Effector memory CD8-positive, alpha-beta T cell (primary cell): ENCODE measurements at places on chromosomes 2 and 18.

GRCh38 chr2:198296665-198297308 is 492.4 kb downstream of the PLCL1 start:
- DNase-seq, result peak; percentile 36

GRCh38 chr18:73688161-73688560 is 459.5 kb downstream of the FBXO15 start:
- no peak for DNase-seq

GRCh38 chr2:68767031-68767961 is 32.7 kb downstream of the ARHGAP25 start:
- peak; percentile 36 for DNase-seq

GRCh38 chr2:113227698-113228097 is 51.0 kb downstream of the PAX8 start:
- no peak for DNase-seq

DNA sequence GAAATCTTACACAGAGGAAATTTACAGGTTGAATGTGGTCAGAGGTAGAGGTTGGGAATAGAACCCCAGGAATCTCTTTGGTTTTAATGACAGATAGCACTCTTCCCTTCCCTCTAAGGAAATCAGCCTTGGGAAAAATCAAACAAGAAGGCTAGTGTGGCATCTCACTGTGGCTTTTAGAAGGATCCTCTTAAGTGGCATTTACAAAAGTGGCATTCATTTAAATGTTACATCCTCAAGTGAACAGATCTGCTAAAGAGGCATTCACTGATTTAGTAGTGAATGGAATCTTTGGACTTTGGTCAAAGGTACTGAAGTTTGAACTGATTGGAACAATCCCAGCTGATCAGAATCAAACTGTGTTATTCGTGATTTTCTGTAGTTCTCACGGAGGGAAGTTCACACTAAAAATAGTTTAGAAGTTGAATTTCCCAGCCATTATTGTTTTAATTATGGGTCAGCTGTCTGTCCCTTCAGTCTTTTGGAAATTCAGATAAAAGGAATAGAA is 136.5 kb upstream of the FN1 start:
- DNase-seq, result no peak

DNA sequence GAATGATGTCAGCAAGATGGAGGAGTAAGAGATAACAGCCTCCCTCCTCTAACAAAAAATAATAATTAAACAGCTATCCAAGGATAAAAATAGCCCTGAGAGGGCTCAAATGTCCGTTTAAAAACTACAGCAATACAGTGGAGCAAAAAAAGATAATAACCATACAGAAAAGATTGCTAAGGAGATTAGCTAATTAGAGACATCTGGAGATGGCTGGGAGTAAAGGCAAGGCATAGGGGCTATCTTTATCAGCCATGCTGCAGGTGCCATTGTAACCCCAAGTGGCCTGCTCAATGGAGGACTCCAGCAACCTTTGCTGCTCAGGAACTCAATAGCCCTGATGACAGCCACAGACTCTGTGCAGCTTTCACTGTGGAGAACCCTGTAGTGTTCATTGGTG is 42.7 kb downstream of the MDH1 start:
- no peak for DNase-seq

DNA sequence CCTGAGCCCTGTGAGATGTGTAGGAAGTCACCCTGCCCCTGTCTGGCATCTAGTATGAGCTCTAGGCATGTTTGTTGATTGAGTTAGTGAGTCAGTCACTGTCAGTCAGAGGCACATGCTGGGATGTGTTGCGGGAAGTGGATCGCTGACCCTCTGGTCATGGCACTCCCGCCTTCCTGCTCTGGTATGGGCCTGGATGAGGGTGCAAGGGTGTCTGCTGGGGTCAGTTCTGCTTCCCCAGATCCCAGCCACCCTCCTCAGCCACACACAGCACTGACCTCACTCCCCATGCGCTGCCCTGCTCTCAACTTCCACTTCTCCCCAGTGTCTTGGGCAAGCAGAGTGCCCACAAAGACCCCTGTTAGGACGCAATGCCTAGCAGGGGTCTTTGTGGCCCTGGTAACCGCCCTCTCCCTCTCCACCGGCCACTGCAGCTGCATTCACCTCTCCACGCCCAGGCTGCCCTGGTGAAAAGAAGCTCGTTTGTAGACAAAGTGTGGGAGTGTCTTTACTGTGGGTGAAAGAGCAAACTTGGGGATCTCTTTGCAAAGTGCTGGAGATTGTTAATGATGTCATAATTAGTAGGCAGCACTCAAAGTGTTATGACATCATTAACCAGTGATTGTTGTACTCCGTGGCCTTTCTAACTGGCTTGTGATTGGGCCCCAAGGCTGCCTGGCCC is 252.1 kb downstream of the LDLRAD4 start:
- DNase-seq, result no peak

DNA sequence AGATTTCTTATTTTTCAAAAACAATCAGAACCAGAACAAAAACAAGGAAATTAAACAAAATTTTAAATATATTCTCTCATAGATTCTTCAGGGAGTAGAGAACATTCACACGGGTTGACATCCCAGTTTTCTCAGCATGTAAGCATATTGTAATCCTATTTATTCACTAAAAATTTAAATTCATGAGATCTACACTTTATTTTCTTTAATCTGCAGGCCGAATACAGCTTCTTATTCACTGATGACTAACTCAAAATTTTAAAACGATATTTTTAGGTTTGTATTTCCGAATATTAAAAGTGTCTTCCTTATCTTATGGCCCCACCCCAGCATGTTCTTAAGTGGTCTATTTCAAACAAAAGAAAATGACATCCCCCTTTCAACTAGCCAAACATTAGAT is 262.4 kb downstream of the MEIS1 start:
- DNase-seq, result no peak

- no peak for DNase-seq
Observed at GRCh38 chr2:170885130-170885791, 43.8 kb upstream of the GORASP2 start.

GRCh38 chr2:59034837-59035236 is 793.7 kb upstream of the FANCL start:
- DNase-seq, result no peak

GRCh38 chr2:159176555-159176954 is 109.9 kb downstream of the WDSUB1 start:
- DNase-seq, result no peak

GRCh38 chr2:112054847-112055729 is at the start of gene TMEM87B:
Gene TMEM87B (plus strand): TSS chr2:112055269. CDS start chr2:112055592, 323 bp downstream.
- DNase-seq, result peak; percentile 96

DNA sequence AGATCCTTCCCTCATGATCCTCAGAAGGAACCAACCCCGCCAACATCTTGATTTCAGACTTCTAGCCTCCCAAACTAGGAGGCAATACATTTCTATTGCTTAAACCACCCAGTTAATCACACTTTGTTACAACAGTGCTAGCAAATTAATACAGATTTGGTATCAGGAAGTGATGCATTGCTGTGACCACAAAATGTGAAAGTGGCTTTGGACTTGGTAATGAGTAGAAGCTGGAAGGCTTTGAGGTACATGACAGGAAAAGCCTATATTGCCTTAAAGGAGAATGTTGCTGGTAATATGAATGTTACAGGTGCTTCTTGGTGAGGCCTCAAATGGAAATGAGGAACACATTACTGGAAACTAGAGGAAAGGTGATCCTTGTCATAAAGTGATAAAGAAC is 260.3 kb downstream of the SATB2 start:
- DNase-seq, result no peak

DNA sequence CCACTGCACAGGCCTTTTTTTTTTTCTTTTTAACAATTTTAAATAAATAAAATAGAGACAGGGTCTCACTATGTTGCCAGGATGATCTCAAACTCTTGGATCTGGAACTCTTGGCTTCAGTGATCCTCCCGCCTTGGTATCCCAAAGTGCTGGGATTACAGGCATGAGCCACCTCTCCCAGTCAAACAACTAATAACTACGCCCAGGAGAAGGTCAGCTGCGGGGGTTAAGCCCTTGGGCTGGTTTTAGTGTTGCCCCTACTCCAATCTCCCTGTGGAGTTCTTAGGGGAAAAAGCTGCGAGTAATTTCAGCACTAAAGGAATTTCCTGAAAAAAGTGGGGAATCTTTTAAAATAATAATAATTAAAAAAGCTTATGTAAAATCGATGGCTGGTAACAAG is 96.4 kb upstream of the XPO1 start:
- no peak for DNase-seq
